ENCODE measurements at places on chromosomes 12 and 14.

- DNase-seq, result peak; percentile 60
Measured at GRCh38 chr14:20714593-20715250, 26.2 kb downstream of the ANG start.

DNA sequence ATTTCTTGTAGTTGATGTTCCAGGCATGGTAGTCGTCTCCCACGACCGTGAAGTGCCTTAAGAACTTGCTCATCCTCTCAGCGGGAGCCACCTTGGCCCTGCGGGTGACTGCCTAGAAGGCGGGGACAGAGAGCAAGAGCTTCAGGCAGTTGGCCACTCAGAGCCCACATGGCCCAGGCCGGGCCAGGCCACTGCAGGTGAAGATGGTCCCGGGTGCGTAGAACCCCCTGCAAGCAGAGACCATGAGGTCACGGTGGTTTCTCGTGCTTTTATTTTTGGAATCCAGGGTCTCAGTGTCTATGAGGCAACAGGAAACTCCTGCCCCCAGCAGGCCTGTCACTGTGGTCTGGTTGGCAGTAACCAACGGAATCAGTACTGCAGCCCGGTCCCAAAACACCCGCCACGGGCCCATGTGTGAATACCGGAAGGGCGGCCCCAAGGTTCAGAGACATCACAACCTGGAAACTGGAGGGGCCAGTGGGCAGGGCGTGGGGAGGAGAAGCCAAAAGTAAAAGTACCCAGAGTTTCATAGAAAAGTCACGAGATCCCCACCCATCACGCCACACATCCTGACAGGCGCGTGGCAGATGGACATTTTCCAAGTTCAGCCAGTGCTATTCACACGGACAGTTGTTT, 27.5 kb downstream of the HVCN1 start:
- DNase-seq, result no peak

GRCh38 chr12:66044731-66045130, 85.8 kb downstream of the LLPH start:
- DNase-seq, result peak; percentile 54

DNA sequence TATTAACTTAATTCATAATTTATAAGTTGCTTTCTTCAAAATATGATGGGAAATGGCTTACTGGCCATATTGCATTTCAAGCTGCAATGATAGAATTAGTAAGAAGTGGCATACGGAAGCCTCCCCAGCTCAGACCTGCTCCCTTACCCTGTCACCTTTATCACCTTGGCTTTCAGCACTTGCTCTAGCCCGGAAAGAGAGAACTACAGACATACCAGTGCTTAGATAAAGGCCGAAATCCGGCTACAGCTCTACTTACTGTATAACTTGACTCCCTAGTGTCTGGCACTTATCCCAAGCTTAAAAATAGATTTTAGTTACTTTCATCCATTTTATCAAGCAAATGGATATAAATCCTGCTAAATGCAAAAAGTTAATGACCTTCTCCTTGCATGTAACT, 42.5 kb downstream of the PKP2 start:
- DNase-seq, result no peak

DNA sequence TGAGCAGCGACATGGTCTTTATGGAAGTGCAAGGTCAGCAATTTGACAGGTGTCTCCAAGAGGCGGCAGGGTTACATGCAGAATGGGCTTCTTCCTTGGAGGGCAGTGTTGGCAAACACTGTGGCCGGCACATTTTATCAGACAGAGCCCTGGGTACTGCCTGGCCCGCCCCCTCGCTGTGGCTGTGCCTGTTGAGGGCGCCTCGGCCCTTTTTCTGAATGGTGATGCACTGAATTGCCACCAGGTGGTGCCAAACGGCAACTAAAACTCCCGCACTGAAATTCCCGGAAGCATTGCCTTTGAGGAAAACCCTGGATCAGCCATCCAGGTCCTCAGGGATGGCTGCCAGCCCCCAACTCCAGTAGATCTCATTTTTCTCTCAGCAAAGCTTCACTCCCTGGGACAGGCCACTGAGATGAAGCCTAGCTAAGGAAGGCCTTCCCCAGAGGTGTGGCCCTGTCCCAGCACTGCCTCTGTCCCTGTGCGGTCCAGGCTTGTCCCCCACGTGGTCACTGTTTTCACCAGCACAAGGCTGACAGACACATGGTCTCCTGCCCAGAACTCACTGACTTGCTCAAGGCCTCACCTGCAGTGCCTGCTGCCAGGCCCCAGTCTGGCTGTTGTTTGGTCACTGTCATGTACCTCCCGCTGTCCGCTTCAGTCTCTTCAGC, 73.6 kb downstream of the TESC start:
- no peak for DNase-seq

DNA sequence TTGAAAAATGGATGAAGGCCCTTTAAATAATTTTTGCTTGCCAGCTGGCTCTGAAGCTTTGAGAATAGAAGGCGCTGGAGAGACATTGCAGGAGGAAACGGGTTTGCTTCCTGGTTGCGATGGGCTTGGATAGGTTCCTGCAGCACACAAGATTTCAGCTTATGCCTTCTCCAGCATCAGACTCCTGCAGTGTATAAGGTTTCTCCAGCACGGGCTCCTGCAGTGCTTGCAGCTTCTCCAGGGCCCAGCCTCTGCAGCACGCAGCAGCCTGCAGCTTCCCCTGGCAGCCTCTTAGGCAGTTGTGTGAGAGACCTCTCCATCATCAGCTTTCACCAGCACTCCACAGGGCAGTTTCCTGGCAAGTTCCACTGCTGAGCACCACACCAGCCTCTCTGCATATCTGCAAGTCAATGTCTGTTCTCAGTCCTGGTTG, 78.7 kb upstream of the ZDHHC17 start:
- DNase-seq, result no peak

GRCh38 chr12:108311605-108312004, 27.5 kb downstream of the CMKLR1 start:
- no peak for DNase-seq

GRCh38 chr12:93657071-93657470, 20.1 kb upstream of the CRADD start:
- DNase-seq, result no peak

- DNase-seq, result no peak
Measured at GRCh38 chr14:93655078-93655750, 133.1 kb downstream of the PRIMA1 start.

DNA sequence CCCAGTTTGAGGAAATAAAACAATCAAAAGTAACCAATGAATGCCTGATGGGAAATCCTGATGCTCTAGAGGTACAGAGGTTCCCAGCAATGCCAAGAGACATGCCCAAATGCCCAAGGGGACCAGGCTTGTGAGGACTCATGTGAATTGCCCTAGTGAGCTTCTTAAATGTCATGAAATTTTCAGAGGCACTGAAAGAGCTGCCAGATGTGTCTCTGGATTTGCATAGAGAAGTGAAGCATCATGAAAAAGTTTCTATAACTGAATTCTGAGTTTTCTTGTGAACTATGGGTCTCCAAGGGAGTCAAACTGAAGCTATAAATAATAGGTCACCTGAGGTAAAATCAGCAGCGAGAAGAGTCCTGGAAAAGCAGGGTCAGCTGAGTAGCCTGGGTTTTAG, 9.9 kb downstream of the PTPRR start:
- no peak for DNase-seq

GRCh38 chr12:116495260-116495659, 63.9 kb upstream of the MAP1LC3B2 start:
- DNase-seq, result no peak

GRCh38 chr14:90985601-90986242, 74.7 kb downstream of the RPS6KA5 start:
- no peak for DNase-seq

- no peak for DNase-seq
Measured at GRCh38 chr12:64714551-64714968, 44.6 kb downstream of the GNS start.

- no peak for DNase-seq
Measured at GRCh38 chr14:63777024-63777423, 49.2 kb upstream of the SGPP1 start.

DNA sequence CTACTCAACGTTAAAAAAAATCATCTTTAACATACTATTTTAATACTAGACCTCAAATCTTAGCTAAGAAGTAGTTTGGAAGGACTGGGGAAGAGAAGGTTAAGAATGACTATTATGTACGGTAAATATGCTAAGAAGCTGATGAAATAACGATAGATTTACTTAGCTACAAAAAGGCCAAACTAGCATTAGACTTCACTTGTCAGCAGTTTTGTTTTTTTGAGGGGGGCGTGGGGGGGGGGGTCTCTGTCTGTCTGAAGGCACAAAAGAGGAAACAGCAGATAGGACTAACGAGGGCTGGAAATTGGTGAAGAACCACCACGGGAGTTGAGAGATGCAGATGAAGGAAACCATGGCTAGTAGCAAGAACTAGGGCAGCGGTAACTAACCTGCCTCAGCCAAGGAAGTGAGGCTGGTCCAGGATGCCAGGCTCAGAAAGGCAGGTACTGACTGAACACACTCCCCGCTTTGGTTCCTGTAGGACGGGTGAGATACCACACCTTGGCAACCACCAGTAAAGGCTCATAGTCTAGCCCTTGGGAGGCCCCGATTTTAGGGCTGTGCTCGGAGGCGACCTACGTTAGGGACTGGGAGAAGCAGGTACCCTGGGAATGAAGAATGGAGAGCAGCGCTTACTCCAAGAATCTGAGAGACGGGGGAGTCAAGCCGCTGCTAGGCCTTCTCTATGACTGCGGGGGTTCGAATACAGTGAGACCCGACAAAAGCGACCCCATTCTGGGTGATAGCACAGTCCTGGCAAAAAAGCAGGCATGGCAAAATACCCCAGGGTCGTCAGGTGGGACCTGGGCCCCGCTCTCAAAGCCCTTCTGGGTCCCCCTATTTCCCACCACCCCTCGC, 675 bp downstream of the NEDD8 start:
- no peak for DNase-seq

DNA sequence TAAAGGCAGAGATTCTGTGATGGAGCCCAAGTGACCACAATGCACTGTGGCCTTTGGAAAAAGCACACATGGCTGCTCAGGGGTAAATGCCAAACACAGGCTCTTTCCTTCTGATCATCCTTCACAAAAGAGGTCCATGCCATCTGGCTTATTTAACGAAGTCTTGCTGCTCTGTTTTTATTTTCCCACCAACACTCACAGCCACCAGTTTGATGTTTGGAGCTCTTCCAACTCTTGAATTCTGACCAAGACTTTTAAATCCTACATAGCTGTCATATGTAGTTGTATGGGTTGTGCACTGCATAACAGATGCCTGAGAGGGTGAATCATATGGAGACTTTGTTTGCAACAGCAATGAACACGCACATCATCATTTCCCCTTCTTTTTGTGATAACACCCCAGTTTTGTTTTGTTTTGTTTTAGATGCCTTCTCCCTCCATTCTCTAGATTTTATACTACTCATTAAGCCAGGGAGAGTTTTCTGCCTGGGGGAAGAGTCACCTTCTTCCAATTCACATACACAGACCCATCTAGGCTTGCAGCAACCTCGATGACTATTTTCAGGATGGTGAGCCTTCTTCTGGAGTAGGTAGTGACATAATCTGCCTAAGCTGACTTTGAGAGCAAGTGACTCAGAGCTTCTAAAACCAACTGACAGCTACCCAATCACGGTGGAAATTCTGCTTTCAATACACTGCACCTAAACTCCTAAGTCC, 145.2 kb upstream of the WSCD2 start:
- no peak for DNase-seq

DNA sequence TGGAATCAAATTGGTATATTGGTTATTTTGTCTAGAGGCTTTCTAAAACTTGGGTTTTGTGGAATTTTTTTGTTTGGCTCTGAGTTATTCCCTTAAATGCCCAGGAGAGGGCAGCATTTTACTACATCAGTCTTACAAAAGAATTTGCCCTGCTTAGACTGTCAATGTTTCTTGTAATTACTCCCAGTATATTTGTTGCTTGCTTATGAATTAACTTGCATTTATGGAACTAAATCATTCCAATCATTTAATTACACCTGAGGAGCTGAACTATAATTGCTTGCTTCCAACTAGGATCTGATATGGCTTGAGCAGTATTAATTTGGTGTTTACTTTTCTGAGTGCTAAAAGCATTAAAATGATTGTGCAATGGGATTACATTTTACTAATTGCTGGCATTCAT, 48.7 kb downstream of the MIPOL1 start:
- DNase-seq, result peak; percentile 16
